Daoy (cell line): ENCODE measurements at places on chromosomes 5 and 9. TPM values are rescaled to one million over a fixed set of nuclear protein-coding genes. Genes with fewer than 3 reads are reported as not detected.

MEIKIN gene
- not detected in 2 replicates for total RNA-seq

PITX1 gene
- total RNA-seq: 34.0 and 53.8 TPM in 2 replicates

GHR gene
- not detected in 2 replicates for total RNA-seq

SLC25A2 gene
- total RNA-seq: 0.11 and 1.8 TPM in 2 replicates

DNA sequence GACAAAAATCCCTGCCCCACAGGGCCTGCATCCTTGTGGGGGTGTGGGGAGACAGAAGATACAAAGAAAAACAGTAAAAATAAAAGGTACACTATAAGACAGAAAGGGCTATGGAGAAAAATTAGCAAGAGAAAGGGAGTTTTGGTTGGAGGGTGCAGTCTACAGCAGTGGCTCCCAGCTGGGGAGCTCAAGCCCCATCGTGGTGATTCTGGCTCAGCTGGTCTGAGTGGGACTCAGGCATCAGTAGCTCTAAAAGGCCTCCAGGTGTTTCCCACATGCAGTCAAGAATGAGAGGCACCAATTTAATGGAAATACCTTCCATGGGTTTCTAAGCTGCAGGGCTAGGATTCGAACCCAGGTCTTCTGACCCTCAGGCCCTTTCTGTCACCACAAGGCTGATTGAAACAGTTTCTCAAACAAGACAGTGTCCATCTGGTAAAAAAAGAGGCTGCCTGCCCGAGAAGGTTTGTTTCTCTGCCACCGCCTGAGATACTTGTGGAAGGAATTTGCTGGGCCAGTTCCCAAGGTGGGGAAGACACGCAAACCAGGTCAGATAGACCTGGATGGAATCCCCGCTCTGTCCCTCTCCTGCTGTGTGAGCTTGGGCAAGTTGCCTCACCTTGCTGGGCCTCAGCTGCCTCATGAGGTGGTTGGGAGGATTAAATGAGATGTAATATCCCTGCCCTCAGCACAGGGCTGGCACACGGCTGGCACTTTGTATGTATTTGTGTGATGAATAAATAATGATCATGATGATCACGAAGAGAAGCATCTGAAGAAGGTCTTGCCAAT is 43.1 kb downstream of the COL27A1 start:
- no peak for DNase-seq

DNA sequence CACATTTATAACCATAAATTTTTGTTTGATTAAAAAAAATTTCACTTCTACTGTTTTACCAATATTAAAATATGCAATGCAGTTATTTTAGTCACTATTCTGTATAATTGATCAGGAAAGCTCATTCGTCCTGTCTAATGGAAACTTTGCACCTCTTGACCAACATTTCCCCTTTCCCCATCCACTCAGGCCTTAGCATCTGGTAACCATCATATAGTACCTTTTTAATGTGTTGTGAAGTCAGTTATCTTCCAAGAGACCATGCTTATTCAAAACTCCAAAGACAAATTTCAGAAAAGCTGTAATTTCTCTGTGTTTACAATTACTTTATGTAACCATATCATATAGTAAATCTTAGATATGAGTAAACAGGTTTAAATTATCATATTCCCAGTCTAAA is 145.9 kb downstream of the CTNND2 start:
- DNase-seq: no peak
